ENCODE measurements at places on chromosomes 12 and 14.
A peak's percentile ranks its signal among the peaks of the same experiment; 100 is the strongest.

GRCh38 chr12:95443459-95443858 is 30.5 kb upstream of the METAP2 start:
- no peak for DNase-seq

DNA sequence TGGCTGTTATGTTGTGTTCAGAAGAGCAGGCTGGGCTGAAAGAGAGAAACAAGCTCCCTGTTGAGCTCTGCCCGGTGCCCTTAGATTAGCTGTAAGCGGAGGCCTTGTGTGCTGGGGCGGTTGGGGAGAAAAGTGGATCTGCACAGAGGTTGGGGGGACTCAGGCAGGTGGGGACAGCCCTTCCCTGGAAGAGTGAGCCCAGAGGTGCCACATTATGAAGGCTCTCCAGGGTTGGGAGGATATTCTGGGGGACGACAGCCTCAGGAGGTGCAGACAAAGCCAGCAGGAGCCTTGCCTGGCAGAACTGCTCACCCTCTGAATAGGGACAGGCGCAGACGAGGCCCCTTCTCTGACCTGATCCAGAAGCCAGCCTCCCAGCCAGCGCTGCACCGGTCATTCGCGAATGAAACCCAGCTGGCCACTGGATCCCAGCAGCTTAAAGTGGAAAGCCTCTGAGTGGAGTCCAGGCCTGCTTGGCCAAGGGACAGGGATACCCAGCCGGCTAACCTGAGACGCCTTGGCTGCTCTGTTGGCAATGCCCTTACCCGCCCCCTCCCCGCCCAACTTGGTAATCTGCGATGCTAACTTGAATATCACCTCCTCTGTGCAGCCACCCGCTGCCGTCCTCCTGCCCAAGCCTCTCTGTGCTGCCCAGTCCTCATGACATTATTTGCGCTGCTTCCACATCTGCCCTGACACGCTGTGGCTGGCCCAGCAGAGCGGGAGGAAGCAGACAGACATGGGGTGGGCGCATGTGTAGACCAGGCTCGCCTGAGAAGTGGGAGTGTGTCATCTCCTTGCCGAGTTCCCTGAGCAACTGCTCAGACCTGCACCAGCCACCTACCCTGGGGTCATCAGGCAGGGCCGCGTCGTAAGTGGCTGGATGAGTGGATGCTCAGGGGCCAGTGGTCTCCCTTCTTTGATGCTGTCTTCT is 5.6 kb downstream of the HIP1R start:
- DNase-seq: no peak

DNA sequence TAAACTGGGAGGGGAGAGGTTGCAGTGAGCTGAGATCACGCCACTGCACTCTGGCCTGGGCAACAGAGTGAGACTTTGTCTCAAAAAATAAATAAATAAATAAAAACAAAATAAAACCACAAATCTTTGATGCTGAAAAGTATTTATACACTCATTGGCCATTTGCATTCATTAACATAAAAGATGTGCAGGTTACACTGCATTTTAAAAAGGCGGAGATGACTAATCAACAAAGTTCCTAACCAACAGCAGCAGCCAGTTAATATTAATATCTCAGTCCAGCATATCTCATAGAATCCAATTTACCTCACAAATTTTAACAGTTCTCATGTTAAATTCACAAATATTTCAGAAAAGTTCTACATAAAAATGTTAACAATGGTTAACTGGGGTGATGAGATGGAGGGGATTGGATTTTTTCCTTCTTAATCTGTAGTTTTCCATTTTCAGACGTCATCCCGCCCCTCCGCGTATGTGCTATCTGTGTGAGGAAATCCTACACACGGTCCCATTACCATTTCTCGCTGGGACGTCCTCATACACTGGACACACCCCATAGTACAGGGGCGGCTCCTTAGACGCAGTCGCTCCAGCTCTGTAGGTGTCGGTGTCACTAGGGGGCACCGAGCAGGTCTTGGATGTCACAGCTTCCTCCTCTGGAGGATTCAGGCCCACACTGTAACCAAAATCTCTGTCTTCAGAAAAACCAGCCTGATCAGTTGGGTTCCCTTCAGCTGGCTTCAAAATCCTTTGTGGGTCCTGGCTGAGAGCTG is 7.3 kb downstream of the ANKLE2 start:
- no peak for DNase-seq

DNA sequence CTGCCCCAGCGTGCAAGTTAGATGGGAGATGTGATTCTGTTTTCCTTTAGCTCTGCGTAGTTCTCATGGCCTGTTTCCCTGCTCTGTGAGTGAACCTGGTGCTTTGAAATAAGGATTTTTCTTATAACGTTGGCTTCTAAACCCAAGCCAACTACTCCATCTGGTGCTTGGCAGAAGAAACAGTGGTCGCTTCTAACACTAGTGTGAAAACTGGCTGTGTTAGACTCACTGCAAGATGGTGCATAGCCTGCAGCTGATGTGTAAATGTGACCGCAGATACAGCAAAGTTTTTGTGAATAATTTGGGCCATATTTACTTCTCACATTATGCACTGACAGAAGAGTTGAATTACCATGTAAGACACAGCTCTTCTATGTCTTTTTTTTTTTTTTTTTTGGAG is 12.2 kb downstream of the GTF2H3 start:
- no peak for DNase-seq

- DNase-seq: peak; percentile 5
These were observed 553 bp downstream of the TRIM9 start for GRCh38 chr14:51094282-51094821.

GRCh38 chr12:116358536-116358892 is 81.0 kb upstream of the MED13L start:
- no peak for DNase-seq

DNA sequence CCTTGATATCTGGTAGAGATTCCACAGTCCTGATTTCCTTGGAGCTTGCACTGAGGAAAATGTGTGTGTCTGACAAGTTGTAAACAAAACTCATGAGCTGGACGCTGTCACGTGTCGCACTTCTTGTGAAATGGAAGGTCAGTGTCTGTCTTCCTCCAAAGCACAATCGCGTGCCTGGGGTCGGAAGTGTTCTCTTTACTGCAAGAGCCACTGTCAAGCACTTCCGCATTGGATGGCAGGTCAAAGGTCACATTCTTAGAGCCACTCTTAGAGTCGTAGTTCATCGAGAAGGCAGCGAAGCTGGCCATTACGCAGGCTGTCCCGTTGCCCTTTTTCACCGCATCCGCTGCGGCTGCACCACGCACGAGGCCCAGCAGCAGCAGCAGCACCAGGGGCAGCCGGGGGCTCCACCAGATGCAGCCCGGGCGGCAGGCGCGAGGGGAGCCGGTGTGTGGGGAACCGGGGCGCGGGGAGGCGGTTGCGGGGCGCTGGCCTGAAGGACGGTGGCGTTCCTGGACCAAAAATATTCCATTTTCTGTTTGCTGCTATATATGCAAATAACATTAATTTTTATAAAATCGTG is 45.0 kb downstream of the LRTM2 start:
- DNase-seq: no peak

GRCh38 chr12:95859947-95860850 is 1.4 kb downstream of the SNRPF start:
- no peak for DNase-seq

GRCh38 chr14:37051680-37052079 is 120.7 kb downstream of the SLC25A21 start:
- no peak for DNase-seq

DNA sequence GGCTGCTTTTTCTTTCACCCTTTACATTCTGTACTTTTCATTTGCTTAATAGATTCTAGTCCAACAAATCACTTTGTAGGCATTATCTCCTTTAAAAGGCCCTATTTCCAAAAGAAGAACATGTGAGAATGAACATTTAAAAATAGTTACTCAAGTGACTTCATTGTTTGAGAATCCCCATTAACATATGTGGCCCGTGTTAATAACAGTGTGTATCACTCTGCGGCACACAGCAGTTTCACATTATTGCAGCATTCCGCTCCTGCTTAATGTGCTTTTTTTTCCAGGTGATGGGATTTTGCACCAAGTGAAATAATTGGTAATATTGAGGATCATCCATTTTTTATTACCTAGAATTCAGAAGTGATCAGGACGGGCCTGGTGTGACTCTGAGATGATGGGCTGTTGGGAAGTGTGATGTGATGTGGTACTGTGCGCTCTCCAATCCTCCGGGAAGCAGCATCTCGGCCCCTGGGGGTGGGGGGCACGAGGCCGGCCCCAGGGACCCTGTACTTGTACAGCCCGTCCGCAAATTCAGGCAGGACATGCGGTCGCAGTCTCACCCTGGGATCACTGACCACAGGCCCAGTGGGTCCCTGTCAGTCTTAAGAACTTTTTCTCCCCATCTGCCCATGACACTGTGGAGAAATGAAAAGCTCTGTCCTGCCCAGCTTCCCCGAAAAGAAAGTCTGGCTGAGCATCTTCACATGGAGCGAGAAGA is 32.9 kb downstream of the SLC15A4 start:
- DNase-seq: no peak

DNA sequence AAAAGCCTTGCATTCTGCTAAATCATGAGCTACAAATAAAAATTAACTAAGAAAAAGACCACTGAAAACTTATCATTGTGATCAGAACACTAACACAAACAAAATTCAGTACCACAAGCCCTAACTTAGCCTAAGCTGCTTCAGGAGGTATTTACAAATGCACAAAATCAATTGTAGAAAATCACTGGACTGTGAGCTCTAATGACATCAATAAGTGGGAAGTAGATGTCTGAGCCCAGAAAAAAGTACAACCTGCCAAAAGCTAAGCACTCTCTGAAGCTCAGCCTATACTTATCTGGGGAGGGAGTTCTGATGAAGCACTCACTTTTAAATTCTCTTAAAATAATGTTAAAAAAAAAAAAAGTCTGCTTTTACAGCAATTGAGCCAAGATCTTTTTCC is 92.9 kb downstream of the SLCO1B1 start:
- no peak for DNase-seq

- DNase-seq: peak; percentile 18
These were observed 29.6 kb downstream of the P2RX4 start for GRCh38 chr12:121239351-121240061.

- no peak for DNase-seq
These were observed 38.5 kb upstream of the FRS2 start for GRCh38 chr12:69431591-69432222.

- DNase-seq: no peak
These were observed 112.3 kb downstream of the SLC15A4 start for GRCh38 chr12:128711486-128711885.

DNA sequence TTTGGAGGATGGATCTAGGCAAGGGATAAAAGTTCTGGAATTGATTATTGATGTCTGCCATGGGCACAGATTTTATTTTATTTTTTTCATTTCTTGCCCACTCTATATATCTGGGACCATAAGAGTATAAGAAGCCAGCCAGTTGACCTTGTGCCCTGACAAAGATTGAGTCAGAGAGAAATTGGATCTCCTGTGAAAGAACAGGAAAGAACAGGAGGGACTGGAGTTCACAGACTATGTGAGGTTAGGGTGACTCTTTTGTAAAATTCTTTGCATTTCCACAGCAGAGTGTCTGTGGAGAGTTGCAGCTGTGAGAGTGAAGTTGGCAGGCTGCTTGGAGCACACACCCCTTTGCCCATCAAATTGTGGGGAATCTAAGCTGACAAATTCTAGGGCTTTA is 358.4 kb upstream of the TBX3 start:
- DNase-seq: no peak

DNA sequence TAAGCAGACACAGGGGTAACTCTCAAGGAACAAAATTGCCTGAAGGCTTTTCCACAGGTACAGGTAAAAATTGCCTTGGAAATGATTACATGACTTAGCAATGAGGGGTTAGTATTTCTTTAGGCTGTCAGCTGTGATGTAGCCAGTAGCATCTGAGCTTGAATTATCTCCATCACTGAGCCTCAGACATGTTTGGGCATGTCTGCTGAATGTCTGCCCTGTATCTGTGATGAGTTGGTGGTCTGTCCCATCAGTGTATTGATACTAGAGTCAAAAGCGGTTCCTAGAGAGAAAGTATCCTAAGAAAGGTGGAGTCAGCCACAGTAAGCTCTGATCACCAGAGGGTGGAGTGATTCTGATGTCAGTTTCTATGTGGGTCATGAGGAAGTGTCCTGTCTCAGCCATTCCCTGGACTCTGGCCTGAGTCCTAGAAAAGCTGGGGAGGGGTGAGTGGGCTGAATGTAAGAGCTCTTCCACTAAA is 16.3 kb downstream of the AKAP6 start:
- no peak for DNase-seq

GRCh38 chr14:45651890-45652289 is 398.9 kb upstream of the MIS18BP1 start:
- DNase-seq: no peak

- no peak for DNase-seq
These were observed 615 bp upstream of the ASB8 start for GRCh38 chr12:48157889-48158370.

DNA sequence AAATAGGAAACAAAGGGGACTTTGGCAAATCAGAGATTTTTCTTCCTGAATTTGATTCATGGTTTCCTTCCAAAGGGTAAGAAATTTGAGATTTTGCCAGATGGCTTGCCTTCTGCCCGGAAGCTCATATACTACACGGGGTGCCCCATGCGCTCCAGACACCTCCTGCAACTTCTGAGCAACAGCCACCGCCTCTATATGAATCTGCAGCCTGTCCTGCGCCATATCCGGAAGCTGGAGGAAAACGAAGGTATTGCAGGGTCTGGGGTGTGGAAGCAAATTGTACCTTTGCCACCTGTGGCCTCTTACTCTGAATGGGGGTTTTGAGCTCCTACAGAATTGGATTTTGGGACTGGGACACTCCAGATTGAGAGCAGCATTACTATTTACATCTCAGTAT is 63.5 kb downstream of the FRMD6 start:
- no peak for DNase-seq

DNA sequence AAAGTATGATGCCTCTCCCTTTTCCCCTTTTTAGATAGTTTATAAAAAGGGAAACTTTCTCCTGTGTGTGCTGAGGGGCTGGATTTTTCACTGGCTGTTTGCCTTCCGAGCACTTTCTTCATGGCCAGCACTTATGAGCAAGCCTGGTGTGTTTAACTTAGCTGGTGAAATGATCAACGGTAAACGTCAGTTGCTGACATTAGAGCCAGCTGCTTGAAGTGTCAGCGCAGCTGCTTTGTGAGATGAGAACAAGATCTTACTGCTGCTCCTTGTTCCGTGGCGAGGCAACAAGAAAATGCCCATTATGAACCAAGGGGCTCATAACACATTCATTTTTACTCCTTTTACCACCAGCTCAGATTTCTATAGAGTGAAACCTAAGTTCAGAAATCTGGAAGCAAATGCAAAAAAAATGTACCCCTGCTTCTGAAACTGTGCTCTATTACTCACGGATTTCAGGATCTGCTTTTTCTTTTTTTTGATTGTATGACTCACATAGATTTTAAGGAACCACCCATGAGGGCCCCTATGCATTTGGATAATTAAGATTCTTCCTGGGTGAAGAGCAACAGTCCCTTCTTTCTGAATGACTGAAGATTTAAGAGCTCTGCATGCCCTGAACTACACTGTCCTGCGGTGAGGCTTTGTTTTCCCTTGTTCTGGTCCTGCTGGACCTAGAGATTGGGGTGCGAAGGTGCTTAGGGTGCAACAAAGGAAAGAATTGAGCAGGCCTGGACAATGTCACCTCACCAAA is 74.3 kb upstream of the CPM start:
- peak; percentile 4 for DNase-seq

GRCh38 chr12:27802511-27802910 is 22.5 kb upstream of the MANSC4 start:
- no peak for DNase-seq
